ENCODE measurements at places on chromosomes 3 and 15. TPM values are rescaled to one million over a fixed set of nuclear protein-coding genes. Genes with fewer than 3 reads are reported as not detected.

Gene FAM81A
- 5.1 TPM for total RNA-seq

Gene KCNMB3
- 1.3 TPM for total RNA-seq

Gene HTR3E
- not detected for total RNA-seq

- no peak for DNase-seq
Measured at GRCh38 chr15:92324101-92324963, 69.3 kb upstream of the ST8SIA2 start.

DNA sequence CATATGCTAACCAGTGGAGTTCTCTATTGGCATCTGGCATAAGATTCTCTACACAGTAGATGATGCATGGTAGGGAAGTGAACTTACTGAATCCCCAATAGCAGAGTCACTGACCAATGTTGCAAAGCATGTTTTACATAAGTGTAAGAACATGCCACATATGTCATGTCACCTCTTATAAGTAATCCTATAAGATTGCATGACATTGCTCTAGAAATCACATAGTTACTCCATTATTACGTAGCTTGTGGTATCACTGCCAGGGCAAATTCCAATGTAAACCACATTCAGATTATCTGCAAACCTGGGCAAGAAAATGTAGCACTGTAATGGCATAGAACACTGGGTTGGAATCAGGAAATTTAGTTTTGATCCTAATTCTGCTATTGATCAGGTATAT lies 198.2 kb upstream of the UMPS start:
- DNase-seq, result no peak

DNA sequence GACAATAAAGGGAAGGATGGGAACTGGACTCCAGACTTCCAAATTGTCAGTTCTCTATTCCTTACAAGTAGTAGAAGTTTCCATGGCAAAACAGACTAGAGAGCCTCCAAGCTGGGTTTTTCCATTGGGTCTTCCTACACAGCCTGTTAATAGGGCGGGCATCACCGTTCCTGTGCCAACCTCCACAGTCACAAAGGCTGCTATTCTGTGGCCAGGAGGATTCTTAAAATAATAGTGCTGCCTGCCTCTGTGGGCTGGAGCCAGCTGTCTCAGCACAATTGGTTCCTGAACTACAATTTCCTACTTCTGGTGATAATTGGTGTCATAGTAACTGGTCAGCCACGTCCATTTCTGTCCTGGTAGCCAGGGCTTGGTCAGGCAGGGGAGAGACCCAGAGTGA lies 38.6 kb downstream of the LYZL4 start:
- no peak for DNase-seq

Gene IGDCC3
- 1.3 TPM for total RNA-seq

DNA sequence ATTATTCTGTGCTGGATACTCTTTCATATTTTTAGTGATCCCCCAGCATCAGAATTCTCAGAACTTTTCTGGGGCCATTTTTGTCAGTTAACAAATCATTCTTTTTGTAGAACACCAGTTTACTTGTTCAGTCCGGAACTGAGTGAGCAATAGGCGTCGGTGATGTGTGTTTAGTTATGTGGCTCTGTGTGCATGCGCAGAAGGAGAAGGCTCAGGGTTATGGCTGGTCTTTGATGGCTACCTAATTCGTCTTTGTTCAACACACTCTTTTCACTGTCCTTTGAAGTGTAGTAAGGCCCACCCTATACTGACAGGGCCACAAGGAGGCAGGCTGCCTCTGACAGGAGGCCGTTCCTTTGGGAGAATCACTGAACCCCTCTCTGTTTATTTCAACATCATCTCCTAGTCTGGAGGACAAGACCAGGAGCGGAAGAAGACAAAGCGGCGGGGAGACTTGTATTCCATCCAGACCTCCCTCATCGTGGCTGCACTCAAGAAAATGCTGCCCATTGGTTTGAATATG lies 158.2 kb upstream of the CHRM5 start:
- no peak for DNase-seq

DNA sequence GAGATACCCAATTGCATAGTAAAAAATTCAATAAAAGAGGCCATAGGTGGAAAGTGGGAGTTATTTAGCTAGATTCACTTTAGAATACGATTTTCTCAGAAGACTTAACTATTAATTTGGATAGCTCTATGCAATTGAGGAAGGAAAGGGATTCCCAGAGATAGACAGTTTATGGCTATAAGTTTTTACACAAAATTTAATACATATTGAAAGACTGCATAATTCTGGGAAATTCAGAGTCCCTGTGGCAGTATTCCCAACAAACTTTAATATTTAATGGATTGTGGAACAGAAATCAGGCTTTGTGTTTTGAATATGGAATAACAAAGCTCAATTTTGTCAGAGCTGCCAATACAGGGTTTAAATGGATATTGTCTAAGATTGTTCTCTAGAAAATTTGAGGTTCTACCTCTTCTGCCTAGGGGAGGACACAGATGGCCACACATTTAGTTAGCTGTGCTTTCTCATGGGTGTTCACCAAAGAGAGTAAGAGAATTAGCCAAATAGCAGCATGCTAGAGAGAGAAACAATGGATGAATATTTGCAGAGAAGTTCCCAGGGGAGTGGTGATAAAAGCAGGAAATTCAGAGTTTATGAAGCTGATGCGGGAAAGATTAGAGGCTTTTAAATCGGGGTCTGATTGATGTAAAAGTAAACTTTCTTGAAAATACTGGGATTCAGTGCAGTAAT lies 8.5 kb downstream of the ISL2 start:
- no peak for DNase-seq

DNA sequence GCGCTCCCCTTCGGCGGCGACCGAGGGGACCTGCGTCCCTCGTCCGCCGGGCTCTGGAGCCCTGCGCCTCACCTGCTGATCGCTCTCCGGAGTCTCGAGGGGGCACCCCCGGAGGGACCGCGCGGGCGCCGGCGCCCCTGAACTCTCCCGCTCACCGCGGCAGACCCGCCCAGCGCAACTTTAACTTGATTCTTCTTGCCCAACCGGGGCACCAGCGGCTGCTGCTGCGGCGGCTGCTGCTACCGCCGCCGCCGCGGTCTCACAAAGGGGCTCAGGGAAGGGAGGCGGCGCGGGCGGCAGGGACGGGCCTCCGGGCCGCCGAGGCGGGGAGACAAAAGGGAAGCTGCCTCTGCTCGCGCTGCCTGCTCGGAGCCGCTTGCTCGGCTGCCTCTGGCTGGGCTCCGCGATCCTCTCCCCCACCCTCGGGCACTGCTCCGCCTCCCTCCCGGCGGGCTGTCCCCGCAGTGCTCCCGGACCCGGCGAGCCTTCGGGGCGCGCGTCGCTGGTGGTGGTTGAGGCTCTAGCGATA lies at the start of gene PPM1L:
TSS of gene PPM1L (plus strand) at position 456 of the 529 bp plus-strand sequence.
- DNase-seq, result peak; percentile 51

GRCh38 chr15:100158356-100158755 lies 183.4 kb downstream of the ADAMTS17 start:
- no peak for DNase-seq

DNA sequence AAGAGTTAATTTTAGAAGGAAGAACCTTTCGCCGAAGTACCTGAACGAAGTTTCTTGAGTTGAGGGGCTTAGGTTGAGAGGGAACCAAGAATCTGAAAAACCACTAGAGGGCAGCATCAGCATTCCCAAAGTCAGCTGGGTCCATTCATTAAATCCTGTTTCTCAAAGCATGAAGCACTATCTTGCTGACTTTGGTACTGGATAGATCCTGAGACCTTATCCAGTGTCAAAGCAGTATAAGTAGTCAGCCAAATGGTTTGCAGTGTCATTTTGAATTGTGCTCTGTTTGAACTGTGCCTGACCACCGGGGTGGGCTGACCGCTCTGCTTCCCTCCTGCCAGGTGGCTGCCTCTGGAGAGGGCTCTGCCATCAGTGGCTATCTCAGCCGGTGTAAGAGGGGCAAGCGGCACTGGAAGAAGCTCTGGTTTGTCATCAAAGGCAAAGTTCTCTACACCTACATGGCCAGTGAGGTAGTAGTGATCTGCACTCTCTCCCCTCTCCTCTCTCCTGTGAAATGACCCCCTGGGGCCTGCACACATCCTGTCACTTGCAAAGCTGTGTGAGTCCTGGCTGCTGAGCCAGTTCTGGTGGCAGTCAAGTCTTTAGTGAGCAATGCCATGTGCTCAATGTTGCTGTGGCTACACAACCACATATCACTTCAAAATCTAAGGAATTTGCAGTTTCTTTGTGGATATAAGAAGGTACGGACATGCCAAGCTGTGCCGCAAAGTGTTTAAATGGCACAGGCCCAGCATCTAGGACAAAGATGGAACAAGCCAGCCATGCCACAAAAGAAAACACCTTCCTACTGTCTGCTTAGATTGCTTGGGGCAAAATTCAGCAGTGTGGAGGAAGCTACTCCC lies 21.4 kb upstream of the NR2C2 start:
- no peak for DNase-seq

- peak; percentile 13 for DNase-seq
Measured at GRCh38 chr15:21260966-21261395, 179.3 kb downstream of the POTEB3 start.

Gene MYLK
- 118 TPM for total RNA-seq

GRCh38 chr3:114608293-114608692 lies 314.5 kb downstream of the TIGIT start:
- no peak for DNase-seq

DNA sequence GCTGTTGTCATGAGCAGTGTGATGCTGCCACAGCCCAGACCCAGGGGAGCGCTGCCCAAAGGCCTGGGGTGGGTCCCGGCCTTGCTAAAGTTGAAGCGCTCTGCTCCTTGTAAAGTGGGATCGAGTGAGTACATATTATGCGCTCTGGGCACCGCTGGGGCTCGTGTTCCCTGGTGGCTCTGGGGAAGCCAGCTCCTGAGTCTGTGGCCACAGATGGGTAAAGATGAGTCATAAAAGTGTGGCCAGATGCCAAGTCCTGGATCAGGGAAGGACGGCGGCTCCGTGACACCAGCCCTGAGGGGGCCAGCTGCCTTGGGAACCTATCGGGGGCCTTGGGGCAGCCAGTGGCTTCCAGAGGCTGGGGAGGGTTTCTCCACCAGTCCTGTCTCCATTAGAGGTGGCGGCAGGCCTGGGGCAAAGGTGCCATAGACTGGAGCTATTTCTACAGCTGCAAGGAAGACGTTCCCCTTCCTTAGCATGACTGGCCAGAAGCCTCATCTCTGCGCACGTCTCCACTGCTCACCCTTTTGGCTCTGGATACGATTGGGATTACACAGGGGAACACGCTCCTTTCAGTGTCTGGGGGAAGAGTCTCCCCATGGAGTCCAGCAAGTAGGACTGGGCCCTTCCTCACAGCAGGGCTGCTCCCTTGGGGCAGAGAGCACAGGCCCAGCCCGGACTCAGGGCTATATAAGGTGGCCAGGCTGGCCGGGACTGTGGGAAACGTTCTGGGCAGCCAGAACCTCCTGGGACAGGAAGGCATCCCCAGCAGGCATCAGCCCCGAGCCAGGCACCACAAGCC lies 1.2 kb upstream of the ITIH4 start:
- peak; percentile 50 for DNase-seq

DNA sequence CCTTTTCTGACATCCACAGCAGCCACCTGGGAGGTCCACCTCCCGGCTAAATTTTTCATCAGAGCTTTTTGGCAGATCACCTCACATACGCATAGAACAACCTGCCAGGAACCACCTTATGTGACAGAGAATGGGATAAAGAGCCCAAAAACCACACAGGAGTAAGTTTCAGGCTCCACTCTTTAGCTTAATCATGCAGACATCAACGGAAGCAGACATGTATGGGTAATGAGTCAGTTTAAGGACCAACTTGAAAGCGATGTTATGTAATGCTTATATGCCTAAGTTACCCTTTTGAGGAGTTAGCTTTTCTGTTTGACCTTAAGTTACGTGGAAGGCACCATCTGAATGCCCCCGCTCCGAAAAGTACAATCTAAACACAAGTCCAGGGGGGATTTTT lies 183.3 kb upstream of the BHLHE40 start:
- no peak for DNase-seq

Gene C3orf70
- 3.8 TPM for total RNA-seq

- no peak for DNase-seq
Measured at GRCh38 chr15:81224232-81224631, 27.6 kb downstream of the IL16 start.

- DNase-seq, result no peak
Measured at GRCh38 chr15:88622605-88622975, 1.4 kb downstream of the AEN start.

Gene APBA2
- 3.1 TPM for total RNA-seq

Gene EOMES
- total RNA-seq, result not detected

DNA sequence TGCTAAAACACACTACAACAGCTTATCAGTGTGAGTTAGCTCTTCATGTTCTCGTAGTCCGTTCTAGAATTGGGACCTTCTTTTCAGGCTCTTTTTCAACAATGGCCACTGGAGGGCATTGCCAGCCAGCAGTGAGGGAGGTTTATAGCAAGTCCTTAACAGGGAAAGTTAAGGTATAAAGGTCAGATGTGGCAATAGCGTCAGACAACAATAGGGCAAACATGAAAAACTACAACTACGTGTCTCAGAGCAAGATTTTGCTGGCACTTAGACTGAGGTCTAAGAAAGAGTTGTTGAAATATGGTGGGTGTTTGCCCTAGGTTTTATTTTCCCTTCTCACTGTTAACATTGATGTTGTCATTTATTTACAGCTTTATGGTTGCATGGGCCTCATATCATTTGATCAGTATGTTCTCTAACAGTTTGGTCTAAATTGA lies 161.4 kb downstream of the GMNC start:
- DNase-seq, result no peak

DNA sequence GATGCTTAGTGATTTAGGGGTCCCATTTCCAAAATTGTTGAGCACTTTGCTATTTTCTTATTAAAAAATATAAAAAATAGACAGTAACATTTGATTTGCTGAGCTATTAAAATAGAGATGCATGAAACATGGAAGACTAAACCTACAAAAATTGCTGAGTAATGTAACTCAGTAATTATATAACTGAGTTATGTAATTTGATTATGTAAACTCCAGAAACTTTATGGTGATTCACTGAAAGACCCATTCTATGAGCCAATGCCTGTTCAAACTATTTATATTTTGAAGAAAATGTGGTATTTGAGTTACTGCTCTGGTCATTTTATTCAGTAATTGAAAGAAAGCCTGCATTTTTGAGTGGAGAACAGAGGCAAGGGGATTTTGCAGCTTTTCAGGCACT lies 1221.5 kb upstream of the ALCAM start:
- DNase-seq, result no peak

DNA sequence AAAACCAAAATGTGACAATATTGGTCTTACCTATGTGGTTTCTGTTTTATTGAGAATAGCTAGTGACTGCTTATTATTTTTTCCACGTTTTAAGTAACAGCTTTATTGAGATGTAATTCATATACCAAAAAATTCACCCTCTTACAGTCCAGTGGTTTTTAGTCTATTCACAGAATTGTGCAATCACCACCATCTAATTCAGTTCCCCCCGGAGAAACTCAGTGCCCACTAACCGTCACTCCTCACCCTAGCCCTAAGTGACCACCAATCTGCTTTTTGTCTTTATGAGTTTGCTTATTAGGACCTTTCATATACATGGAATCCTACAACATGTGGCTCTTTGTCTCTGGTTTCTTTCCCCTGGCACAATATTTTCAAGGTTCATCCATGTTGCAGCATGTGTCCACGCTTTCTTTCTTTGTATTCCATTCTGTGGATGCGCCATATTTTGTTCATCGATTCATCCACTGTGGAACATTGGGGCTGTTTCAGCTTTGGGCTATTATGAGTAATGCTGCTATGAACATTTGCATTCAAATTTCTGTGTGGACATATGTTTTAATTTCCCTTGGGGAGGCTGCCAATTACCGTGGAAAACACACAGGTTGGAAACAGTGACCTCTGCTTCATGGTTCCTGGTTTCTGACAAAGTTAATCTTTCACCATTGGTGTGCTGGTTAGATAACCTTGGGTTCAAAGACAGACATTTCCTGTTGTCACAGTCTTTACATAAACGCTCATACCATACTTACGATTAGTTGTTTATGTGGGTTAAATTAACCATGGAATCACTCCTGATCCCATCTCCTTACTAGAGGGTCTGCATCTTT lies 3.2 kb upstream of the BCL2L10 start:
- DNase-seq, result no peak

Gene GOLGA8J
- total RNA-seq, result not detected
